Cardiac septum (tissue), 1 donor: ENCODE measurements at places on chromosomes 6 and 20. TPM values are rescaled to one million over a fixed set of nuclear protein-coding genes. Genes with fewer than 3 reads are reported as not detected.
A peak's percentile ranks its signal among the peaks of the same experiment; 100 is the strongest.

GRCh38 chr6:35590622-35591066, 77.9 kb upstream of the TULP1 start:
- no peak for DNase-seq

- no peak for DNase-seq
Measured at GRCh38 chr20:44683263-44684046, 31.7 kb upstream of the CCN5 start.

- no peak for DNase-seq
Measured at GRCh38 chr6:134741200-134741536, 208.7 kb downstream of the ALDH8A1 start.

GRCh38 chr6:30480536-30481156, 8.7 kb upstream of the HLA-E start:
- no peak for DNase-seq

DNA sequence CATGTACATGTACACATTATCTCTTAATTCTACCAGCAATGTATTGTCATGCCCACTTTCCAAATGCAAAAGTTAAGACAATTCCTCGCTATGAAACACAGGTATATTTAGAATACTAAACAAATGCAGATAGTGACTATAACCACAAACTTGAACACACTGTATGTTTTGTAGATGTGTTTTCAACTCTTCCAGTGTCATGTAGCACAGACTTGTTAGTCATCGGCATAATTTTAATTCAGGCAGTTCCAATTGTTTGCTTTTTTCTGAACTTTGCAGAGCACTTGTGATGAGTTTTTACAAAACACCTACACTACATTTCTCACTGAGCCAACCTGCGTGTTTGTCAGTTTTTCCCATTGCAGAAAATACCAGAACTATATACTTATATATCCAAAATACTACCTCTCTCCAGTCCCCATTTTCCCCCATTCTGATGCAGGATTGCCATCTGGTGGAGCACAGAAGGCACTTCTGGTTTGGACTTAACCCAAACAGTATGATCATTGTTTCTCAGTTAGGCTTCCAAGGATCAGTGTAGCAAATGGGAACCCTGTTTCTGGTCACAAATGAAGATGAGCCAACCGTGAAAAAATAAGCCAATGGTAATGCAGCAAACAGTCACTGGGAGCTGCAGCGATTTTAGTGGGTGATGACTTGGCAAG, 143.4 kb downstream of the ADGRB3 start:
- DNase-seq = no peak

GRCh38 chr20:51166489-51166888, 143.6 kb upstream of the KCNG1 start:
- DNase-seq = no peak

GRCh38 chr6:94893327-94893726, 684.0 kb upstream of the MANEA start:
- DNase-seq = no peak

- DNase-seq = peak; percentile 36
Measured at GRCh38 chr6:41352396-41352795, 17.0 kb downstream of the NCR2 start.

DNA sequence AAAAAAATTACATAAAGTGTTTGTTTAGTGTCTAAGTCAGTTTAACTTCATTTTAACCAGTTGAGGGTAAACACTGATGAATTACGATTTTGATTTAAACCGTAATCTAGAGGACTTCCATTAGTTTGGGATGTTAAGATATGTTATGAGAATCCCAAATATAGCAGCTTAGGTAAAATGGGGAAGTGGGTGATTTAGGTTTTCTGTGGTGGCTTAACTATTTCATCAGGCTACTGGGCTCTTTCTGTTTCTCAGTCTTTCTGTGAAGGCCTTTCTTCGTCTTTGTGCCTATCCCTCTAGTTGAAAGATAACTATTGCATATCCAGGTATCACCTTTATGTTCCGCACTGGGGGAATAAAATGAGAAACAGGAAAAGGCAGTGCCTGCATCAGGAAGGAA, 27.9 kb downstream of the CENPW start:
- DNase-seq = no peak

GRCh38 chr6:130756824-130757223, 70.4 kb upstream of the SMLR1 start:
- no peak for DNase-seq

- no peak for DNase-seq
Measured at GRCh38 chr6:16762268-16762549, 949 bp upstream of the ATXN1 start.

DNA sequence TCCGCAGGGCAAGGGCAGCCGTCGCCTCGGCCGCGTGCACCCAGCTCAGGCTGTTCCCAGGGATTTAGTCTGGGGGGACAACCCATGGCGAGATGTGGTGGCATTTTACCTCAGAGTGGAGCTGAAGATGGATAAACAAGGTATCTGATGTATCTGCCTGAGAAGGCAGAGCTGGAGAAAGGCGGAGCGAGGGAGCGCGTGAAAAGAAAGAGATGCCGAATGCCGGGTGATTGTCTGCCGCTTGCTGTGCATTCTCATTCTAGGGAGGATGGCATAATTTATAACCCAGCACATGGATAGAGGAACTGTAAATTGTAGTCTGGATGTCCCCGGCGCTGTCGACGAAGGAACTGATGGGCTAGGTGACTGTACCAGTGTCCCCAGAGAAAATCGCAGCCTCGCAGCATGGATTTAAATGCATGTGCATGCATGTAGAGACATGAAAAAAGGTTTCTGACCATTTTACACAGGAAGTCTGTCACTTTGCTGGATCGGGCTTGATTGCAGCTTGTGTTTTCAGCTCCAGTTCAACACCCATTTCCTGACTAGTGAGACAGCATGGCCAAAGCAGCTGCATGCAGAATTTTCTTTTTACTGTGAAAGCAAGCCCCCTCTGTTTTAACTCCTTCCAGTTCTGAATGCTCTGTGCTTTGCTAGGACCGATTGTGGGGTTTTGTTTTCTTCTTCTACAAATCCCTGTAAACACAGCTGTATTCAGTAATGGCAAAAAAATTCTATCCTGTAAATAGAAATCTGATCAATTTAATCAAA, 149.7 kb downstream of the PRL start:
- no peak for DNase-seq

DNA sequence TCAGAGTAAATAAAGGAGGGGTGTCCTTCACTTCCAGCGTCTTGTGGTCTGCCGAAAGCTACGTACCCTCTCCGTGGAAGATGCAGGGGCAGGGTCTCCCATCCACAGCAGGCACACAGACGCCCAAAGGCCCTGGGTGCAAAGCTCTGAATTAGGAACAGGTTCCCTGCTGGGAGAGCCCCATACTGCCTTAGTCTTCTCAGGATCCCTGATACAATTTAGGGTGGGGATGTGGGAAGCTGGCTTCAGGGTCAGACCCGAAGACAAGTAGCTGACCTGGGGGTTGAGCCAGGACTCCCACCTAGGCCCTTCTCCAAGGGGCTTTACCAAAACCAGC, 74.1 kb downstream of the TTLL2 start:
- DNase-seq = no peak

DNA sequence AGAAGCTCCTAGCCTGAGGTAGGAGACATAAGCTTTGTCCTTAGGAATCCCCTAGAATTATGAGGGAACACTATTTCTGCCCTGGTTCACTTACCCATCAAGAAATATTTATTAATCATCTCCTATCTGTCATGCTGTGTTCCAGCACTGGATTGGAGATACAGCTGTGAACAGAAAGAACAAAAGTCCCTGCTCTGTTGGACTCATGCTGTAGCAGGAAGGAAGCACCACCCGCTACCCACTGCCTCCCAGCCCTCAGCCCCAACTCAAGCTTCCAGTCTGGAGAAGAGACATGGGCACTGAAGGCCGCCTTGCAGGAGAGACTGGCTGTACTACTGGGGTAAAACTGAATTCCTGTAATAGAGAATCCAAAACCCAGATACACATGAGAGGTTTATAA, 78.0 kb downstream of the MDGA1 start:
- DNase-seq = no peak

DNA sequence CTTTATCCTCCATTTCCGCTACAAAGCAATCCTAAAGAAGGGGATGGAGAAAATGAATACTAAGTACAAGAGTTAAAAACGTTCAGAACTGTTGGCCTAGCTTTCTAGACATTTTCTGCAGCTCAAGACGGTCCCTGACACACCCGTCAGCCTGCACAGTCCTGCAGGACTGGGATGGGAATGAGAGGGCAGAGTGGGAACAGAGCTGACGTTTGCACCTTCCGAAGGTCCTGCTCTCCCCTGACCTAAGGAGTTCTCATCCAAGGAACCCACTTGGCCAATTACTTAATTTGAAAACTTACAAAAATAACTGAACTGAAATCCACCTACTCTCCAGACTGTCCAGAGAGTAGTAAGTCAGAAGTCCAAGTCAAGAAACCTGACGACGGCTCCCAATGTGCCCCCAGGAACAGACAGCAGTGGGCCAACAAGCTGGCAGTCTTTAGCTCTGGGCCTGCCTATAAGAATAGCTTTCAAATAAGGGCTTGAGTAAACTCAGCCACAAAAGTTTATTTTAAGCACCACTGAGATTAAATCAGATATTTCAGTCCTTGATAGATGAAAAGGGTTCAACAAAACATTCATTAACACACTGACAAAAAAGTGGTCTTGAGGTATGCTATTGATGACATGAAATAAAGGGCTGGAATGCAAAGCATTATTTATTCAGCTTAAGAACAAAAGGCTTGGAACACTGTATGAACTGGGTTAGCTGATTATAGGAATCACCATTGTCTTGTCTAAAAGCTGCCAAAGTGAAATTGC, 76.8 kb downstream of the CNKSR3 start:
- no peak for DNase-seq

DNA sequence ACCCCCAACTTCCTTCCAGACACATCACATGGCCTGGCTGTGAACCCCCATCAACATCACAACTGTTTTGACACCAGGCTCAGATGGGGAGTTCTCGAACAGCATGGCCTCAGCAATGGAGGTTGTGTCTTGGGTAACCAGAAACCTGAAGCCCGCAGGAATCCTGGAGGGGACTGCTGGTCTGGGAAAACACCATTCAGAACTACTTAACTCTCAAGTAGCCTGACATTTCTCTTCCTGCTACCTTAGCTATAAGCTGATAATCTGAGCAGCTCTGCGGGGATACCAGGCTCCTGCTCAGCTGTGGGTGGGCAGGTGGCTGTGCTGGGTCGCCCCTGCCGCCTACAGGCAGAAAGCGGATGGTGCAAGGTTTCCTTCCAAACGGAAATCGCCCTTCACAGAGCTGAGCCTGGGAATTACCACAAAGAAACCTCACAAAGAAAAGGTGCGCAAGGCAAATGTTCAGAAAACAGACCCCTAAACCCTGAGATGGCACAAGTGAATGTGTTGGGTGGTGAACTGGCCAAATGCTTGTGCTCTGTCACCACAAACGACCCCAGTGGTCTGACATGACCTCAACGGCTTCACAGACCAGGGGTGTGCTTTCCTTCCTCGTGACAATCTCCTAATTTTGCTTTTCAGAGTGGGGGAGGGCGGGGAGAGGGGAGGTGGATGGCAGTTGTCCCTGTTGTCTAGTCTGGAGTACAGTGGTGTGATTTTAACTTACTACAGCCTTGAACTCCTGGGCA, 29.5 kb downstream of the SNX5 start:
- no peak for DNase-seq

DNA sequence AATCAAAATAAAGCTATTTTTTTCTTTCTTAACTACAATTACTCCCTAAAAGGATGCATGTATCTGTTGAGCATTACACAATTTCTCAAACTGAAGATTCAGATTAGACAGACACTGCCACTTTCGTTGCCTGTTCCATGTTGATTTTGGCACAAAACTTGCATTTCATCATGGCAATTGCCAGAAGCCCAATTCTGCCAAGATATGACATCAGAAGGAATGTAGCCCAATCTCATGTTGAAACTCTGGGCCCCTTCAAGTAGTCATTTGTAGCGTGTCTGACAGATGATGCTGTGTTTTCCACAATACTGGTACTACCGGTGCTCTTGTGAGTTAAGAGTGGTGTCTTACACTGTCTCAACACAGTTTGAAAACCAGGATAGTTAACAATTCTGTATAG, 705.4 kb downstream of the PTPRT start:
- no peak for DNase-seq

GRCh38 chr20:13139459-13140150, 81.5 kb upstream of the ISM1 start:
- no peak for DNase-seq

- DNase-seq = no peak
Measured at GRCh38 chr6:163741743-163742363, 327.3 kb downstream of the QKI start.

- no peak for DNase-seq
Measured at GRCh38 chr6:131065112-131065823, 2.2 kb upstream of the EPB41L2 start.

- DNase-seq = no peak
Measured at GRCh38 chr20:22815206-22815551, 219.9 kb upstream of the SSTR4 start.

- no peak for DNase-seq
Measured at GRCh38 chr6:14276667-14277404, 159.3 kb downstream of the CD83 start.

DNA sequence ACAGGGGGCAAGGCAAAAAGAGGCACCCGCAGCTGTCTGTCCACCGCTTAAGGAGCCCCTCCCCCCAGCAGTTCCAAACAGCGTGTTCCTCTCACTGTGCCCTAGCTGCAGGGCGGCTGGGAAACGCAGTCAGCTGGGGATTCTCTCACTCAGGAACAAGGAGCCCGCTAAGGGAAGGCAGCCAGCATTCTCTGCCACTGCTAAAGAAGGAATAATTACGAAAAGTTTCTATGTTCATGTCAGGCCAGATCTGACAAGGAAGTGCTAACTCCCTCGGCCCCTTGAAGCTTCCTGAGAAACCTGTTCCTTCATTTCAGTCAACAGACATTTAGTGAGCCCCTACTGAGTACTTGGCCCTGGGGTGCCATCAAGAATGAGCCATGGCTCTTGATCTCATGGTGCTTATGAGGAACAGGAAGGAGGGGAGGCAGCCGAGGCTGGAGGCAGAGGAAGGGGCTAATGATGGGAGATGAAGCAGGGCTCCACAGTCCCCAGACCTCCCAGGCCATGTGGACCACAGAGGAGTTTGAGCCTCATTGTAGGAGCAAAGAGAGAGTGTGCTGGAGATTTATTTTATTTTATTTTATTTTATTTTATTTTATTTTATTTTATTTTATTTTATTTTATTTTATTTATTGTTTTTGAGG, 101.7 kb upstream of the PMEPA1 start:
- DNase-seq = no peak

DNA sequence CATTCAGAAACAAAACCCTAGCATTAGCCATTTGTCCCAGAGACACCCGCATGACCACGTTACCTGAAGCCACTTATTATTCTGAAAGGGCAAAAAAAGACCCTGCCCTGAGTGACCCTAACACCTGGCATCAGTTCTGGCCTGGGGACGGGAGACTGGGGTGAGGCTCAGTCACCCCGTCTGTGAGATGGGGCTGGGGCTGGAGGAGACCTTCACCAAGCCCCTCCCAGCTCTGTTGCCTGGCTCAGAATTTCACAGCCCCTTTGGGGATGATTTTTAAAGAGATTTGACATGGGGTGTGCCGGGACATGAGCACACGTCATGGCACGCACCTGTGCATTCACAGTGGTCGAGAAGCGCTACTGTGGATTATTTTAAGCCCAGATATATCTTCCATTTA, 1.4 kb upstream of the BPIFB6 start:
- no peak for DNase-seq

LY6G6C gene
- total RNA-seq = not detected

EPB41L1 gene
- 21.8 TPM for total RNA-seq

DSP gene
- 241 TPM for total RNA-seq

MOXD1 gene
- 1.6 TPM for total RNA-seq

THEMIS gene
- total RNA-seq = 0.08 TPM

HAO1 gene
- not detected for total RNA-seq

SNAI1 gene
- total RNA-seq = 4.3 TPM

RAB5IF gene
- 50.2 TPM for total RNA-seq

OPRL1 gene
- total RNA-seq = 0.48 TPM

ANGPT4 gene
- not detected for total RNA-seq

HDGFL1 gene
- total RNA-seq = not detected

C6orf163 gene
- 4.5 TPM for total RNA-seq
